ENCODE measurements at places on chromosomes 12 and 14. TPM values are rescaled to one million over a fixed set of nuclear protein-coding genes. Genes with fewer than 3 reads are reported as not detected.
A peak's percentile ranks its signal among the peaks of the same experiment; 100 is the strongest.

The GALNT9 gene
- under 0.01 TPM for total RNA-seq

The CMA1 gene
- not detected for total RNA-seq

The CD9 gene
- 48.8 TPM for total RNA-seq

The ZNF891 gene
- total RNA-seq, result 0.56 TPM

The IL31 gene
- not detected for total RNA-seq

The RAB15 gene
- 3.3 TPM for total RNA-seq

The PMCH gene
- total RNA-seq, result not detected

The GPR162 gene
- total RNA-seq, result 1.7 TPM

The SCNN1A gene
- total RNA-seq, result not detected

The CYP46A1 gene
- under 0.01 TPM for total RNA-seq

DNA sequence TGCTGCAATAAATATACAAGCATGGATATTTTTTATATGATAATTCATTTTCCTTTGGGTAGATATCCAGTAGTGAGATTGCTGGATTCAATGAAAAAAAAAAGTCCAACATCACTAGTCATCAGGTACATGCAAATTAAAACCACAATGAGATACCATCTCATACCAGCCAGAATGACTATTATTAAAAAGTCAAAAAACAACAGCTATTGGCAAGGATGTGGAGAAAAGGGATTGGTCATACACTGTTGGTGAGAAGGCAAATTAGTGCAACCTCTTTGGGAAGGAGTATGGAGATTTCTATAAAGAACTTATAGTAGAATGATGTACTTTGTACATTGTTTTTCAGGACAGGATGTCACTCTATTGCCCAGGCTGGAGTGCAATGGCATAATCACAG, 531.2 kb upstream of the MGAT4C start:
- no peak for DNase-seq

- DNase-seq, result no peak
Measured at GRCh38 chr14:68696721-68697495, 96.0 kb downstream of the ZFP36L1 start.

DNA sequence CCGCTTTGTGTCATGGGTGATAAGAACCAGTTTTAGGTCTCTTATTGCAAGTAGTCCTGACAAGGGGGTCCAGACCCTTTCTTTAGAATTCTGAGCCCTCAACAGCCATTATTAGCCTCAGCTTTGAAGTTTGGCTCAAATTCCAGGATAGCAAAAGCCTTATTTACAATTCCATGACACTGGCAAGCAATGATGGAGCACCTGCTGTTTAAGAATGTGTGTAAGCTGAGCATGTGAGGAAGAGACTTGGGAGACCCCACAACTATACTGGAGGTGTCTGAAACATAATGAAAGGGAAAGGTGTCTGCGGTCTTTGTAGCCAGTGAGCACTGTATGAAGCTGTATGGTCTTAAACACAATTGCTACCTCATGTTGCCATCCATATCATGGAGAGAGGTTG, 119.8 kb downstream of the TBX5 start:
- no peak for DNase-seq

- no peak for DNase-seq
Measured at GRCh38 chr14:105495990-105496830, 5.2 kb downstream of the TEDC1 start.

DNA sequence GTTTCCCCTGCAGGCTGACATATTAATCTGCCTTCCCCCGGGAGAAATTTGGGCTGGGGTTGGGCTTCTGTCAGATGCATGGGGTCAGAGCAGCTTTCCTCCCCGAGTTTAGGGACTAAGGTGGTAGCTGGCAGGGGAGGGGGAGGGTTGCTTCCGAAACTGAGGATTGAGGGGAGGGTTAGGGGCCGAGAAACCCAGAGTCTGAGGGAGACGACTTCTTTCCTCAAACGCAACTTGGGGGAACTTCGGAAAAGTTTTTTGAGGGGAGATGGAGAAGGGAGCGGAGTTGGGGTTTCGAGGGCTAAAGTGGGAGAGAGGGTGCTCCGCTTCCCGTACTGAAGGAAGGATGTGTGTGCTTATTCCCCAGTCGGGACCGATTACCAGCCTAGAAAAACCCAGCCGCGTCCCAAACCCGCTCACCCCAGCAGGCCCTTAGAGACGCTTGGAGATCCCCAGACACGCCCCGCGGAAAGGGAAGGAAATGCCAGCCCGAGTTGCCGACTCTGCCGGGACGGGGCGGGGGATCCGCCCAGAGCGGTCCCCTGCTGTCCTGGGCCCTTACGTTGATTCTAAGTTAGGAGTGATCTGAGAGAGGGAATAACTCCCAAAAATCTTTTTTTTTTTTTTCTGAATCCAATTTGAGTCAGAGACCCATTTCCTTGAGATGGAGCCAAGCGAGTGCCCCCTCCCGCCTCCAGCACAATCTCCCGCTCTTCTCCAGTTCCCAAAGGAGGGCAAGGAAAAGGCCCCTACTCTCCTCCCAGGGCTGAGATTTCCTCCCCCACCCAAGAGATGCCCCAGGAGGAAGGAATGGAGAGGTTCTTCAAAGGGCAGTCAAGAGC, 61.9 kb downstream of the SMUG1 start:
- no peak for DNase-seq

GRCh38 chr14:32137313-32137712, 60.2 kb downstream of the ARHGAP5 start:
- no peak for DNase-seq

GRCh38 chr14:42545636-42546035, 939.0 kb downstream of the LRFN5 start:
- DNase-seq, result no peak

GRCh38 chr12:121223292-121224285, 13.7 kb downstream of the P2RX4 start:
- DNase-seq, result no peak

GRCh38 chr12:92784797-92785562, 82.2 kb downstream of the PLEKHG7 start:
- peak; percentile 79 for DNase-seq

GRCh38 chr12:47886510-47887240, 18.1 kb downstream of the VDR start:
- DNase-seq, result peak; percentile 55

- peak; percentile 80 for DNase-seq
Measured at GRCh38 chr14:54893151-54893760, 9.4 kb downstream of the GCH1 start.

DNA sequence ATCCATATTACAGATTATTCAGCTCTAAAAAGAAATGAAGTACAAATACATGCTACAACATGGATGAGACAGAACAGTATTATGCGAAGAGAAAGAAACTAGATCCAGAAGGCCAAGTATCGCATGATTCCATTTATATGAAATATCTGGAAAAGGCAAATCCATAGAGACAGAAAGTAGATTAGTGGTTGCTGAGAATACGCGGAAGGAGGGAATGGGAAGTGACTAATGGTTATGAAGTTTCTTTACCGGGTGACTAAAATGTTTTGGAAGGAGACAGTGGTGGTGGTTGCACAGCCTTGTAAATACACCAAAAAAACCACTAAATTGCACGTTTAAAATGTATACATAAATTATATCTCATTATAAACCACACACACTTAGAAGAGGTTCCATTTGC, 12.5 kb downstream of the PRDM4 start:
- DNase-seq, result peak; percentile 81

- DNase-seq, result no peak
Measured at GRCh38 chr12:50402264-50403000, 1.7 kb downstream of the LARP4 start.

GRCh38 chr14:104293851-104294627, 155.7 kb downstream of the KIF26A start:
- DNase-seq, result no peak

GRCh38 chr12:52415870-52416750, 10.0 kb upstream of the KRT82 start:
- peak; percentile 71 for DNase-seq

GRCh38 chr12:91885851-91886731, 259.6 kb downstream of the BTG1 start:
- no peak for DNase-seq

GRCh38 chr14:84343656-84344055, 1186.3 kb upstream of the FLRT2 start:
- peak; percentile 70 for DNase-seq

GRCh38 chr12:9749640-9750039, 11.1 kb downstream of the CD69 start:
- DNase-seq, result no peak

DNA sequence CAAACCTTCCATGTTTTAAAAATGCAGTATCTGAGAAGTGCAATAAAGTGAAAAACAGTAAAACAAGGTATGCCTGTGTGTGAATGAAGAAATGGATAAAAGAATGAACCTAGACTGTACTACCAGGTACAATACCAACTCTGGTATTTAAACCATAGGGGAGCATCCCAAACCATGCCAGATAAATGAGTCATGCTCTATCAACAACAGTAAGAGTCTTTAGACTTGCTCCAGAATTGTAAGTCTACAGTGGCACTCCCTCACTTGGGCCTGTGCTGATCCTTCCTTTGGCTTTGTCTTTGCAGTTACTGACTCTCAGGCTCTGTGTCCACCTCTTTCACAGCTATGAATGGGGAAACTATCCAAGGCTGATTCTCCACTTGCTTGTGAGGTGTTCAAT, 38.1 kb downstream of the BBS10 start:
- peak; percentile 54 for DNase-seq

GRCh38 chr12:116955382-116956021, 44.8 kb downstream of the FBXW8 start:
- peak; percentile 26 for DNase-seq

DNA sequence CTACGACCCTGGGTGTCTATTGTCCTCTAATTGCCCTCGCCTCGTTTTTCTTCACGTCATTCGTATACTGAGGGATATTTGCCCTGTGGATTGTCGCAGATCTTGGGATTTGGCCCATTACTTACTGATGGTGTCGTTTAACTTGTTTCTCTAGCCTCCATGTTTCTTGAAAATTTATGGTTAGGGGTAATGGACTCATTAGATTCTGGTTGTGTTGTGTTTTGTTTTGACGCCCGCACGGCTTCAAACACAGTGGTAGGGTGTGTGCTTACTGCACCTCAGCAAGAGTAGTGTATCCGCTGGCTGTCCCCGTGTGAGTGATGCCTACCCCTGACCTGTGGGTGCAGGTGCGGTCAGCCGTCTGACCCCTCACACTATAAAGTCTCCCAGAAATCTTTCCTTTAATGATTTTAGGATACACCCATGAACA, 874 bp upstream of the RNU6-8 start:
- DNase-seq, result no peak

DNA sequence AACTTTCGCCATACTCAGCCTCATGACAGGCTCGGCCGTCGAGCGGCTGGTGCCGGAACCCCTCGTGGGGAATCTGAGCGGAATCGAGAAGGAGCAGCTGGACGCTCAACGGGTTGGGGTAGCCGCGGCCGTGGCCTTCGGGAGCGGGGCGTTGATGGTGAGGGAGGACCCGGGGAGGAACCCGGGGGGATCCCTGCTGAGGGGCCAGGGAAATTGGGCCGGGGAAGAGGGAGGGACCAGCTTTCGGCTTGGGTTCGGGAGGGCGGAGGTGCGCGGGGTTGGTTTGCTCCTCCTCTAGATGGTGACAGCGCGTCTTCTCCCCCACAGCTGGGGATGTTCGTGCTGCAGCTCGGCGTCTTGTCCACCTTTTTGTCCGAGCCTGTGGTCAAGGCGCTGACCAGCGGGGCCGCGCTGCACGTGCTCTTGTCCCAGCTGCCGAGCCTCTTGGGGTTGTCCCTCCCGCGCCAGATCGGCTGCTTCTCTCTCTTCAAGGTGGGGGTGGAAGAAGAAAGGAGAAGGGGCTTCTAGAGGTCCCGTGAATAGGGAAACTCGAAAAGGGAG, 9.8 kb downstream of the ARHGEF25 start:
- no peak for DNase-seq

GRCh38 chr14:50820786-50821509, 10.0 kb downstream of the NIN start:
- no peak for DNase-seq

GRCh38 chr14:104090071-104090748, 4.7 kb downstream of the ASPG start:
- DNase-seq, result no peak
